Sigmoid colon (tissue), 7 donors: ENCODE measurements at places on chromosomes 2 and 18. TPM values are rescaled to one million over a fixed set of nuclear protein-coding genes. Genes with fewer than 3 reads are reported as not detected.

The FBLN7 gene
- total RNA-seq, result 1.1 TPM

The LOXHD1 gene
- total RNA-seq, result not detected

The DGKD gene
- 10.7 TPM for total RNA-seq

The LRRTM1 gene
- 1.5 TPM for total RNA-seq

DNA sequence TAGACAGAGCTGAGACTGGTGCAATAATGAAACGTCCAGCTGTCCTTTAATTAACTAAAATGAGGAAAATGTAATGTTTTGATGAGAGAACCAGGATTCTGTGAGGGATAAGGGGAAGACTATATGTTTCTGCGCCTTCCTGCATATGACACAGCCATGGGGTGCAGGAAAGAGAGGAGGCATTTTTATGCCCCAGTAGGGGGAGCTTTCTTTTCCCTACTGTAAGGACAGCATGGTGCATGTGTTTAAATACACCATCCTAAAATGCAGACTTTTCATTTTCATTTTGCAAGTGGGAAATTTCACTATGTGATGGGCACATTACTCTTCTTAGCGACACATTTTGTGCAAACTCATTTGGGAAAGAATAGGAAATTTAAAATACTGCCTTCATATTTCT is 446.1 kb downstream of the ARHGAP15 start:
- DNase-seq, result no peak
- H3K4me1 ChIP-seq, result no peaks in the 10 kb centered on the region
- H3K27me3 ChIP-seq, result no peaks in the 10 kb centered on the region

GRCh38 chr2:182404092-182404491 is 22.7 kb downstream of the PDE1A start:
- no peak for DNase-seq
- H3K4me3 ChIP-seq, result no peak overlapping the region
- H3K27ac ChIP-seq, result no peak overlapping the region
- H3K27me3 ChIP-seq, result no peaks in the 10 kb centered on the region

- peak overlapping the region; percentile 46 for H3K4me3 ChIP-seq
- H3K4me1 ChIP-seq, result peaks cover 7% of the 10 kb centered on the region
- H3K27me3 ChIP-seq, result peaks cover 12% of the 10 kb centered on the region
- H3K27ac ChIP-seq, result peak overlapping the region; percentile 58
- no peak for DNase-seq
Measured at GRCh38 chr2:98823196-98824170, 92.6 kb upstream of the MGAT4A start.

The GREB1L gene
- total RNA-seq, result 4.4 TPM

- H3K4me3 ChIP-seq, result peak overlapping the region; percentile 66
- H3K36me3 ChIP-seq, result no peaks in the 10 kb centered on the region
- H3K27me3 ChIP-seq, result no peaks in the 10 kb centered on the region
Measured at GRCh38 chr2:189177251-189177840, 2.2 kb downstream of the COL5A2 start.

- H3K4me3 ChIP-seq, result no peak overlapping the region
- H3K4me1 ChIP-seq, result no peaks in the 10 kb centered on the region
- no peak for DNase-seq
Measured at GRCh38 chr2:102895376-102895775, 133.5 kb downstream of the TMEM182 start.

The CSRNP3 gene
- total RNA-seq, result 5.4 TPM

GRCh38 chr2:118301248-118301647 is 213.0 kb downstream of the INSIG2 start:
- no peaks in the 10 kb centered on the region for H3K4me1 ChIP-seq
- H3K4me3 ChIP-seq, result no peak overlapping the region
- H3K36me3 ChIP-seq, result no peaks in the 10 kb centered on the region
- no peak for DNase-seq

The TSN gene
- total RNA-seq, result 47.9 TPM

DNA sequence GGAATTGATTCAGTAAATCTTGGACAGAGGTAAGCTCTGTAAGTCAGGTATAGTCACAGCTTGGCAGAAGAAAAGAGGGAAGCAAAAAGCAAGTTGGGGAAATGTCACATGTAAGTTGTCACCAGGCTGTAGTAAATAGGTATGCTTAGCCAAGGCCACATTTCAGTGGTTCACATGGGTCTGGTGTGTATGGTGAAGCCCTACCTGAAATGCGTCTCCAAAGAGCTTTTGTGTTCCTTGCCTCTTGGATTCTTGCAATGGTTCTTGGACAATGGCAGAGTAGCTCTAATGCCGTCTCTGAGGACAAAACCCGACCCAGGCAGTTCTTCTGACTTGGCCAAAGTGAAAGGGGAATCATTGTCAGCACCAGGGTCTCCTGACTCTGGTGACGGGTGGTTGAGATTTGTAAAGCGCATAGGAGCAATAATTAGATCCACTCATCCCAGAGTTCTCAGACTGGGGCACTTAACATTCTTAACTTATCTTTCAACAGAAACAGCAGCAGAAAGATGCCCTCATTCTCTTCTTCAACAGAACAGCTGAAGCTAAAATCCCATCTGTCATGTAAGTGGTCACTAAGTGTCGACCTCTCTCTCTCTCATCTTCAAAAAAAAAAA is 34.4 kb upstream of the RPL37A start:
- no peak overlapping the region for H3K27ac ChIP-seq
- H3K4me1 ChIP-seq, result no peaks in the 10 kb centered on the region
- no peaks in the 10 kb centered on the region for H3K36me3 ChIP-seq
- H3K4me3 ChIP-seq, result no peak overlapping the region
- DNase-seq, result no peak

- H3K4me3 ChIP-seq, result no peak overlapping the region
- no peak overlapping the region for H3K27ac ChIP-seq
- H3K4me1 ChIP-seq, result no peaks in the 10 kb centered on the region
- no peaks in the 10 kb centered on the region for H3K27me3 ChIP-seq
- no peak for DNase-seq
Measured at GRCh38 chr2:38574278-38574677, 28.4 kb downstream of the HNRNPLL start.

DNA sequence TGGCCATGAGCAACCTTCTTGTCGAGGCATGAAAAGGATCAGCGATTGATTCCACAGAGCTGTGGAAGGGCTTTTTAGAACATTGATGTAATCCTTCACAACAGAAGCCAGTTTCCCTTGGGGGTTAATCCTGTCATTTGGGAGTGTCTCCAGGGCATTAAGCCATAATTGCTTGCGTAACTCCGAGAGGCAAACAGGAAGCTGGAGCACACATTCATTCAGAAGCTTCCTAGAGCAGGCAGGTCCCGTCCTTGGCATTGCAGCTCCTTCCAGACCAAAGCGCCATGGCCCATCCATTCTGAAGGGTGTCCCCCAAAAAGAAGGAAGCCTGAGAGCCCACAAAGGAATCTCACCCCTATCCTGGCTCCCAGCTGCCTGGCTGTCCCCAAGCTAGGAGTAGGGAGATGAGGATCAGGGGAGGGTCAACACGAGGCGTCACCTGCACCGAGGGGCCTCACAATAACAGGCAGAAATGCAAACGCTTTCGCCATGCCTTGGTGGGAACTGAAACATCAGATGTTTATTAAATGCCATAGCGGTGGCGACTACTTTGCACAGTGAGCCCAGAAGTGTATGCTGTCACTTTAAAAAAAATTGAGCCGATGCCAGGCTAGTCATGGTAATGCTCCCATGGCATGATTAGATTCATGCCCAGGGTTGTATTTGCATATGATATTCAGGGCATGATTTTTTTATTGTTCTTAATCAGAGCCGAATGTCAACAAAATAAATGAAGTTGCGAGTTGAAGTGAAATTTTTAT is 339.4 kb downstream of the BCL11A start:
- no peaks in the 10 kb centered on the region for H3K4me1 ChIP-seq
- no peaks in the 10 kb centered on the region for H3K27me3 ChIP-seq
- no peaks in the 10 kb centered on the region for H3K36me3 ChIP-seq

DNA sequence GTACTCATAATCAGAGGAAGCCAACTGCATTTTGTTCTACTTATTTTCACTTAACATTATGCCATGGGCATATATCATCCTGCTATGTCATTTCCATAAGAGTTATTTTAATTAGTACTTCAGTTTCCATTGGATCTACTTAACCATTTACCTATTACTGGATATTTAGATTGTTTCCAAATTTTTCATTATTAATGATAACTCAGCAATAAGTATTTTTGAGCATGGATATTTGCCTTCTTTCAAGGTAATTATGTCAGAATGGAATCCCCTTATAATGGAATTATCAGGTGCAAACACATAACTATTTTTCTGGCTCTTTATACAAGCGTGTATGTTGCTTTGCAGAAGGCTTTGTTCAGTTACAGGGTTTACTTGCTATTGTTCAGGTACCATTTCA is 126.6 kb downstream of the RDH14 start:
- H3K27ac ChIP-seq, result peak overlapping the region; percentile 53
- H3K36me3 ChIP-seq, result no peaks in the 10 kb centered on the region

GRCh38 chr2:226683944-226684562 is 115.6 kb downstream of the IRS1 start:
- no peaks in the 10 kb centered on the region for H3K27me3 ChIP-seq
- no peaks in the 10 kb centered on the region for H3K4me1 ChIP-seq
- no peak overlapping the region for H3K27ac ChIP-seq
- H3K36me3 ChIP-seq, result no peaks in the 10 kb centered on the region
- DNase-seq, result no peak

The IER3IP1 gene
- 11.1 TPM for total RNA-seq

DNA sequence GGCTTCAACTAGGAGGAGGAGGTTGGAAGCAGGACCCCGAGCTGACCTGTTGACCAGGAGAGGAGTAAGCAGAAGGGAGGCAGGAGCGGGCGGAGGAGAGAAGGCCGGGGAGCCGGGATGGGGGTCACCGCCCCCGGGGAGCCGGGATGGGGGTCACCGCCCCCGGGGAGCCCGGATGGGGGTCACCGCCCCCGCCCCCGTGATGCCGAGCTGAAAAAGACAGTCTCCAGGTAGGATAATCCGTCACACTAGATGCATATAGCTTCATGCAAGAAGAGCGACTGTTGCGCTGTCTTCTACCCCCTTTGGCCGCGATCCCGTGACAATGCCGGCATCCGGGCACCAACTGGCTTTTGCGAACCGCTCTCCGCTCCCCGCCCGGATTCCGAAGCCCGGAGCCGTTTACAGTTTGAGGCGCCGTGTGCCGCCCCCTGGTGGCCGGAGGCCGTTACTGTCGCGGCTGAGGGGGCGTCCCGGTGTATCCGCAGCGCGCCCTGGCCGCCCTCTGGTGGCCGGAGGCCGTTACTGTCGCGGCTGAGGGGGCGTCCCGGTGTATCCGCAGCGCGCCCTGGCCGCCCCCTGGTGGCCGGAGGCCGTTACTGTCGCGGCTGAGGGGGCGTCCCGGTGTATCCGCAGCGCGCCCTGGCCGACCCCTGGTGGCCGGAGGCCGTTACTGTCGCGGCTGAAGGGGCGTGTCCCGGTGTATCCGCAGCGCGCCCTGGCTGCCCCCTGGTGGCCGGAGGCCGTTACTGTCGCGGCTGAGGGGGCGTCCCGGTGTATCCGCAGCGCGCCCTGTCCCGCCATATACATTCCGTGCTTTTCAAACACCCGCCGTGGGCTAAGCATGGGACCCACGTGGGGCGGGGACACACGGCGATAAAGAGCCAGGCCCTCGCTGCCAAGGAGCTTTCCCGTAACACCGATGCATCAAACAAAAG is 89.6 kb downstream of the ACTR3 start:
- no peak overlapping the region for H3K4me3 ChIP-seq
- H3K27me3 ChIP-seq, result no peaks in the 10 kb centered on the region
- no peaks in the 10 kb centered on the region for H3K4me1 ChIP-seq
- no peaks in the 10 kb centered on the region for H3K36me3 ChIP-seq
- no peak for DNase-seq
- H3K27ac ChIP-seq, result no peak overlapping the region

The AQP12B gene
- total RNA-seq, result not detected

- no peak for DNase-seq
- no peak overlapping the region for H3K4me3 ChIP-seq
- no peaks in the 10 kb centered on the region for H3K36me3 ChIP-seq
Measured at GRCh38 chr2:181073896-181074295, 93.5 kb downstream of the UBE2E3 start.

The DSG4 gene
- total RNA-seq, result not detected

DNA sequence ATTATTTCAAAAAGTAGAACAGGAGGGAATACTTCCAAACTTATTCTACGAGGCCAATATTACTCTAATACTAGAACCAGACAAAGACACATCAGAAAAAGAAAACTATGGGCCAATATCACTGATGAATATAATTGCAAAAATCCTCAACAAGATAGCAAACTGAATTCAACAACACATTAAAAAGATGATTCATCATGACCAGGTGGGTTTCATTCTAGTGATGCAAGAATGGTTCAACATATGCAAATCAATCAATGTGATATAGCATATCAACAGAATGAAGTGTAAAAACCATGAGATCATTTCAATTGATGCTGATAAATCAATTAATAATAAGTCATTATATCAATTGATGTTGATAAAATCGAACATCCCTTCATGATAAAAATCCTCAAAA is 22.4 kb upstream of the EML6 start:
- H3K4me3 ChIP-seq, result no peak overlapping the region
- no peaks in the 10 kb centered on the region for H3K27me3 ChIP-seq
- H3K27ac ChIP-seq, result no peak overlapping the region
- DNase-seq, result no peak
- H3K4me1 ChIP-seq, result no peaks in the 10 kb centered on the region

DNA sequence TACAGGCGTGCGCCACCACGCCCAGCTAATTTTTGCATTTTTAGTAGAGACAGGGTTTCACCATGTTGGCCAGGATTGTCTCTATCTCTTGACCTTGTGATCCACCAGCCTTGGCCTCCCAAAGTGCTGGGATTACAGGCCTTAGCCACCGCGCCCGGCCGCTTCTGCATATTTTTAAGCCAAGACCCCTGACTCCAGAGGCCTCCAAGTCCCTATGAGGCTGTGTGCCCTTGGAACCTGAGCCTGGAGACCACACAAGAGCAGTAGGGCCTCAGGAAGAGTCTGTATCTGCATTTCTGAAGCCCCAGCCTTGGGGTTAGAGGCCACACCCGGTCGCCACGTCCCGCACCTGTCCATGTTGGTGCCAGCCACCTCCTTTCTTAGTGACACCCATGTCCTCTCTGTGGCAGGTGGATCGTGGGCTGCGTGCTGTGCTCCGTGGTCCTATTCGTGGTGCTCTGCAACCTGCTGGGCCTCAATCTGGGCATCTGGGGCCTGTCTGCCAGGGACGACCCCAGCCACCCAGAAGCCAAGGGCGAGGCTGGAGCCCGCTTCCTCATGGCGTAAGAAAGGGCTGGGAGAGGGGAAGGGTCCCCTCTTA is 5.3 kb downstream of the PROM2 start:
- no peaks in the 10 kb centered on the region for H3K4me1 ChIP-seq
- no peak for DNase-seq
- no peaks in the 10 kb centered on the region for H3K27me3 ChIP-seq
- no peak overlapping the region for H3K27ac ChIP-seq

DNA sequence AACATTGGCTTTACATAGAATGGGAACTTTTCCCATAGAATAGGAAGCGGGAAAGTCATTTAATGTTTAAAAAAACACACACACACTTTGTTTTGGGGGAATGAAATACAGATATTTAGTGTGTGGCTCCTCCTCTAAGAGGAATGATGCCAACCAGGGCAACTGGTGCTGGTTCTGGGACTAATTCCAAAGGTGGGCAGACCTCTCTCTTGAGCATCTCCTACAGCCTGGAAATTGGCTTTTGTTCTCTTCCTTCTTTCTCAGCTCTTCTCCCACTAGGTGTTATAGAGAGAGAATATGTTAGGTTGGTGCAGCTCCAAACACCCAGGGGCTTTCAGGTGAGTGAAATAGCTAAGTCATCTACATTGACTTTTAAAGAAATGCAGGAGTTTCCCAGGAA is 190.1 kb downstream of the RAD51AP2 start:
- no peak overlapping the region for H3K27ac ChIP-seq
- no peaks in the 10 kb centered on the region for H3K27me3 ChIP-seq
- H3K4me1 ChIP-seq, result no peaks in the 10 kb centered on the region
- no peaks in the 10 kb centered on the region for H3K36me3 ChIP-seq
- DNase-seq, result no peak

- no peak overlapping the region for H3K4me3 ChIP-seq
- no peak for DNase-seq
Measured at GRCh38 chr18:76472829-76473228, 22.2 kb downstream of the ZNF516 start.
